DND-41 (cell line): ENCODE measurements at places on chromosomes 7 and 10.

DNA sequence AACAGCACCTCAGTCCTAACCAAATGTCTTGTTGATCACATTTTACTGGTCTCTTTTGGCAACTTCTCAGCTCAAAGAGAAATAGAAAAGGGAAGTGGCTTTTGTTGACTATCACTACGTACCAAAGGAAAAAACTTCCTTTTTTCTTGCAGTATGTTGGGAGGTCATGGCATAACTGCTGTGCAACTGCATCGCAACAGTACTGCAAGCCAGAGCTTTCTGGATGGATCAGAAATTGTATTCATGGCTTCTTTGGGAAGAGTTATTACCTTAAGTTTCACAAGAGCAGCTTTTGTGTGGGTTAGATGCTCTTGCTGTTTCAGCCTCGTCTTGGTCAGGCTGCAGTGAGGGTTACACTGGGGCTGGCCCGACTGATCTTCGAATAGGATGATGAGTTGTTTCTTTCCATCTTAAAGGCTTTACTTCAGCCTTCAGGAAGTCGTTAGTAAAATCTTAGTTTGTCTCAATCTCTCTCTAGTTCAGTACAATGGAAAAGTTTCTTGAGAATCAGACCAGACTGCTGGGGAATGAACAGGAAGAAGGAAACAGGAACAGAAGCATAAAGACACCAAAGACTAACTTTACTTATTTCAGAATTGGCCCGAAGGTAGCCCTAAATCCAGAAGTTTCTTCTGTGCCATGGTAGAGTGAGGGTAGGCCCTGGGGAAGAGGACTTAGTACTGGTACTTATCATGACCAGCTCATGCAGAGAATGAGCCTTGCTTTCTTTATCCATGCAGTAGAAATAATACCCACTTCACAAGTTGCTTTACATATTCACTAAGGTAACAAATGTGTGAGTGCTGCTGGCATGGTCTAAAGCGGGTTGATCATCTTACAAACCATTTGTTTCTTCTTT lies 153.6 kb downstream of the CELF2 start:
- no peak for DNase-seq

GRCh38 chr7:36155811-36156361 lies 2.8 kb downstream of the EEPD1 start:
- DNase-seq = peak; percentile 24

GRCh38 chr7:106415433-106415832 lies 130.7 kb upstream of the NAMPT start:
- no peak for DNase-seq

GRCh38 chr10:8124436-8124835 lies 69.9 kb downstream of the GATA3 start:
- DNase-seq = no peak

DNA sequence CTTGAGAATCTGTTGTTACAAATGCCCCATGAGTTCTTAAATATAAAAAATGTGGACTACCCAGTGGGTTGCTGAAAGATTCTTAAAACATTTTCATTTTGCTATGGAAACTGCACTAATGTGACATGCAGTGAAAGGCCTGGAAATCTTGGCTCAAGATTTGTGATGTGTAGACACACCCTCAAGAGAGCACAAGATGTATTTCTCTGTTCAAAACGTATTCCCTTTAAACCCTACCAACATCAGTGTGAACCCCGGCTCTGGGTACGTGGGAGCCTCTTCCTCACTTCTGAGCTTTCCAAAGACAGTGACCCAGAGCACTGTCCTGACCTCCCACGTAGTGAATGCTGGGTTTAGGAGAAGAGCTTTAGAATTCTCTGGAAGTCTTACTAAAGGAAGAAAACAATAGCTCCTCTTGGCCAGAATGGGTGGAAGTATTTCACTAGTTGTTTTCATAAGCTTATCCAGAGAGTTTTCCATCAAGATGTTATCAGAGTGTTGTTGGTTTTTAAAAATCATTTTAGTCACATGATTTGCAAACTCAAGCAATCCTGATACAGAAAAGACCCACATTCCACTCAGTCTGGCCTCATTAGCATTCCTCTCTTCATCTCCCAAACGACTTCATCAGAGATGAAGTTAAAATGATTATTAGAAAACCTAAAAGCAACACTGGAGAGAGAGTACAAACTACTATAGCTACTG lies 81.5 kb upstream of the AFAP1L2 start:
- no peak for DNase-seq

DNA sequence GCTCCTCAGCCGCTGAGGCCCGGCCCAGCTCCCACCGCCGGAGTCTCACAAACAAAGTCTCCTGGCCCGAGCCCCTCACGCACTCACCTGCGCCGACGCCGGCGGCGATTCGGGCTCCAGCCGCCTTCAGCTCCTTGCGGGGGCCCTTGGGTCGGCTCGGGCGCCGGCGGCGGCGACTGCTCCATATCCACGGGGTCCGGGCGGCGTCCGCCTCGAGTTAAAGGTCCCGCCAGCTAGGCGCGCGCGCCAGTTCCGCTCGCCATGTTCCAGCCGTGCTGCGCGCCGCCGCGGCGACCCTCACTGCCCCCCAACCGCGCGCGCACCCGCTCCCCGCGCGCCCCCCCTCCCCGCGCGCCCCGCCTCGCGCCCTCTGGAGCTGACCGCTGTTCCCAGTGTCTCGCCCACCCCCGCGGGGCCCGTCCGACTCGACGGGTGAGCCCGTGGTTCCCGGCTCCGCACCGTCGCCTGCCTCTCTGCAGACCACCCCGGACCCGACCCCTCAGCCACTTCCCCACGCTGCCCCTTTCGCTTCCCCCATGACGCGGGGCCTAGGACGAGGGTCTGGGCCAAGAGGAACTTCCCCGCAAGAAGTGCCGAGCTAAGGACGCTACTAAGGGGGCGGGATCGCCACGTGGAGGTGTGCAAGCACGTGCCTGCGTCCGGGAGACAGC lies 396.1 kb downstream of the ZNF33B start:
- DNase-seq = no peak

DNA sequence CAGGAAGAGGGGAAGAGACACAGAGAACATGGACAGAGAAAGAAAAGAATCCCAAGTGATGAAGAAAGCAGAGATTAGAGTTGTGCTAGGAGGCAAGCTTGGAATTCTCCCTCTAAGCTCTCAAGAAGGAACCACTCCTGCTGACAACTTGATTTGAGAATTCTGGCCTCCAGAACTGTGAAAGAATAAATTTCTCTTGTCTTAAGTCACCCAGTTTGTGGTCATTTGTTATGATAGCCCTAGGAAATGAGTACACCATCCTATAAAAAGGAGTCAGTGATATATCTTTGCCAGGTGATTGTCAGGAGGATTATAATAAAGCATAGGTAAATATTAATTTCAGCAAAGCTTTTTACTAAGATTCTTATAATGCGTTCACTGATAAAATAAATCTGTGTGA lies 82.7 kb upstream of the TFEC start:
- DNase-seq = no peak

DNA sequence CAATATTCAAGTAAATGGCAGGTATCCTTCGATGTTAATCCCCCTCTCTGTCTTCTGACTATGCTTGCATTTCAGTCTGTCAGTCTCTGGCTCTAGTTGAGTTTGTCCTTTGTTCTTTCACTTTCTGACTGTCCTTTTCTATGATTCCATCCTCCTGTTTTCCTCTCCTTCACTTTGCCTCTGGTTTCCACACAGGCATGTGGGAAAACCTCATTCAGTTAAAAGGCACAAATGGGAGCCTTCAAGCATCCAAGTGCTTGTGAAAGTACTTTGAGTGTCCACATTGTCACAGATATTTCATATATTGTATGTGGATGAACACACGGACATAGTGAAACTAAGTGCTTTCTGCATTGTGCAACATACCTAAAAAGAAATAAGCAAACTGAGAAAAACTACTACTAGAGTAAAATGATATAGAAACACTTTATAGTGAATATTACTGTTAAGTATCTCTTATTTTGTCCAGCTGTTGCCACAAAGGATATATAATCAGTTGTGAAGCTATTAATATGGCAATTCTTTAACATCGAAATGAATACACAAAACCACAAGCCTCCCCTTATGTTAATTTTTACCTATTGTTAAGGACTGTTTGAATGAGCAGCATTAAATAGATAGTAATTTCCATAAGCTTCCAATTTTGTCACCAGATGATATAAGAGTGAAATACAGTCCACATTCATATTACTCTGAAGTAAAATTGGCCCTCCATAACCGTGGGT lies 71.7 kb downstream of the NRBF2 start:
- DNase-seq = no peak
